ENCODE measurements at places on chromosomes 3 and 15. TPM values are rescaled to one million over a fixed set of nuclear protein-coding genes. Genes with fewer than 3 reads are reported as not detected.

The DOCK3 gene
- total RNA-seq, result 0.21 TPM

The TMEM212 gene
- not detected for total RNA-seq

The PRRT3 gene
- 1.5 TPM for total RNA-seq

The MOBP gene
- not detected for total RNA-seq

The SH3GL3 gene
- 3.7 TPM for total RNA-seq

The SCN10A gene
- total RNA-seq, result not detected

Data from A375 (cell line).